T-helper 2 cell treated with Interferon-gamma antibody and Interleukin-4, amounts not matched to agents 5 μg/mL and 100 μg/mL, for 36 hours (primary cell): ENCODE measurements at places on chromosomes 6 and 20.

DNA sequence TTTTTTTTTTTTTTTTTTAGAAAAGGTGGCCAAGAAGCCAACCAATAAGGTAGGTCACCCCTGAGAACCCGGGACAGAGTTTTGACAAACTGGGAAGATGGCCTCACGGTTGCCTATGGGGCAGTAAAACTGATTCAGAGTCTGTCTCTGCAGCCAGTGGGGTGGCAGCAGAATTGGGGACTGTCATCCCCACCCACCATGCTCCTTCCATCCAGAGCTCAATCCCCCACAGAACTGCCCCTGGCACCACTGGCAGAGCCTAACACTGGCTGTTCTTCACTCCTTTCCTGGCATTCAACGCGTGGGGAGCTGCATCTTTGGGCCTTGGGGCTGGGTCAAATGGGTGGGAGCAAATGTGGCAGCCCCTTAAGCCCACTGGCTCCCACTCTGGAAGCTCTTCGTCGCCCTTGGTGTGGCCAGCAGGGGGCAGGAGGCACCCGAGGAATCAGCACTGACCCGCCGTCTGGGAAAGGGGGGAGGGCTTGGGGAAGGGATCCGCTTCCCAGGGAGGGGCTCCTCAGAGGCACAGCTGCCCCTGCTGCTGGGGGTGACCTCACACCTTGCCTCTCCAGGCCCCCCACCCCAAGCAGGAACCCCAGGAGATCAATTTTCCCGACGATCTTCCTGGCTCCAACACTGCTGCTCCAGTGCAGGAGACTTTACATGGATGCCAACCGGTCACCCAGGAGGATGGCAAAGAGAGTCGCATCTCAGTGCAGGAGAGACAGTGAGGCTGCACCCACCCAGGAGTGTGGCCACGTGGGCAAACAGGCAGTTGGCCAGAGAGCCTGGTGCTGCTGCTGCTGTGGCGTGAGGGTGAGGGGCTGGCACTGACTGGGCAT, 10.4 kb downstream of the CD40 start:
- H3K27me3 ChIP-seq, result peaks cover 15% of the 10 kb centered on the region
- no peak overlapping the region for H3K4me3 ChIP-seq
- H3K27ac ChIP-seq, result no peak overlapping the region
- peaks cover 2% of the 10 kb centered on the region for H3K4me1 ChIP-seq

GRCh38 chr6:152401978-152402377, 235.2 kb downstream of the SYNE1 start:
- no peaks in the 10 kb centered on the region for H3K4me1 ChIP-seq
- no peak overlapping the region for H3K4me3 ChIP-seq
- no peak overlapping the region for H3K27ac ChIP-seq
- no peaks in the 10 kb centered on the region for H3K27me3 ChIP-seq
- H3K36me3 ChIP-seq, result no peaks in the 10 kb centered on the region

- H3K4me1 ChIP-seq, result peaks cover 23% of the 10 kb centered on the region
- H3K27ac ChIP-seq, result no peak overlapping the region
- H3K4me3 ChIP-seq, result no peak overlapping the region
- no peaks in the 10 kb centered on the region for H3K27me3 ChIP-seq
- no peaks in the 10 kb centered on the region for H3K36me3 ChIP-seq
Observed at GRCh38 chr20:25199473-25200260, 4.2 kb downstream of the ENTPD6 start.

- DNase-seq, result no peak
- no peaks in the 10 kb centered on the region for H3K36me3 ChIP-seq
- H3K4me1 ChIP-seq, result no peaks in the 10 kb centered on the region
- H3K27me3 ChIP-seq, result no peaks in the 10 kb centered on the region
- H3K27ac ChIP-seq, result no peak overlapping the region
Observed at GRCh38 chr6:67501755-67502154, 1133.3 kb upstream of the ADGRB3 start.

DNA sequence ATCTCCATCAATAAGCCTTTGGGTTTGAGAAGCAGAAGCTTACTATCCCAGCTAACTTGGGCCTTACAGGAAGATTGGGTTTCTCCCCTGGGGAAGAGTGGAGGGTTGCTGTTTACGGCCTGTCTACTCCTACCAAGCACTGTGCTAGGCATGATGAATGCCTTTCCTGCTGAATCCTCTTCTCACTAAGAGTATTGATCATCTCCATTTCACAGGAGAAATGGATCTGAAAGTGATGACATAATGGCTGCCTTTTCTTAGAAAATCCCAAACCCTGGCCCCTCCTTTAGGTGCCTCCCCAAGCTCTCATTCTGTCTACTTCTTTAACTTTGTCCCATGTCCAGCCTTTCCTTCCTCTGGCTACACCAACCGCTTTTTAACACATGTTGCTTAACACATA, 66.1 kb downstream of the TSHZ2 start:
- no peak overlapping the region for H3K27ac ChIP-seq
- no peak for DNase-seq
- H3K4me1 ChIP-seq, result peaks cover 8% of the 10 kb centered on the region
- no peaks in the 10 kb centered on the region for H3K27me3 ChIP-seq
- no peaks in the 10 kb centered on the region for H3K36me3 ChIP-seq

DNA sequence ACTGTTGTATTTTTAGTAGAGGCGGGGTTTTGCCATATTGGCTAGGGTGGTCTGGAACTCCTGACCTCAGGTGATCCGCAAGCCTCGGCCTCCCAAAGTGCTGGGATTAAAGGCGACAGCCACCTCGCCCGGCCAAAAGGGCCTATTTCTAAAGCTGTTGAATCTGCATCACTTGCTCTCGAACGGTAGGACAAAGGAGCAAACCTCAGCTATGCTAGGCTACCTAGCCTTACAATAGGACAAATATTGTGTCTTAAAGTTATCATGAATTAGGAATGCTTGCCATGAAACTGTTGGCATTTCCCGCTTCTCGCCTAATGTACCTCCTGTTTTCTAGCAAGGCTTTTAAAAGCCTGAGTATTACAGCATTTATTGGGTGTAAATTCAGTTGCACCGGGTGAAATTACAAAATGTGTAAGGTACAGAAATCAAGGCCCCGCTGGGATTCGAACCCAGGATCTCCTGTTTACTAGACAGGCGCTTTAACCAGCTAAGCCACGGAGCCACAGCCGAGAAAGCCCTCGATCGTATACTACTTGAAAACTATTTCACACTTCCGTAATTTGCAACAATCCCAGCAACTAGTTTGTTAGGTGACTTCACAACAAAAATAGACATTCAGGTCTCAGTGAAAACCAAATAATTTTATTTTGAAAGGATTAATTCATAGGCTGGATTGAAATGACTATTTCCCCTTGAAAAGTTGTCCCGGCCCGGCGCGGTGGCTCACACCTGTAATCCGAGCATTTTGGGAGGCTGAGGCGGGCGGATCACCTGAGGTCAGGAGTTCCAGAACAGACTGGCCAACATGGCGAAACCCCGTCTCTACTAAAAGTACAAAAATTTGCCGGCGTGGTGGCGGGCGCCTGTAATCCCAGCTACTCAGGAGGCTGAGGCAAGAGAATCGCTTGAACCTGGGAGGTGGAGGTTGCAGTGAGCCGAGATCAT, 211.6 kb upstream of the ZNF184 start:
- H3K4me1 ChIP-seq, result peaks cover 30% of the 10 kb centered on the region
- peak; percentile 54 for DNase-seq
- H3K27ac ChIP-seq, result peak overlapping the region; percentile 45
- H3K27me3 ChIP-seq, result peaks cover 46% of the 10 kb centered on the region
- no peak overlapping the region for H3K4me3 ChIP-seq
- H3K36me3 ChIP-seq, result no peaks in the 10 kb centered on the region

- peaks cover 5% of the 10 kb centered on the region for H3K27me3 ChIP-seq
- no peak overlapping the region for H3K4me3 ChIP-seq
- no peak overlapping the region for H3K27ac ChIP-seq
Observed at GRCh38 chr6:137724495-137725211, 142.4 kb upstream of the TNFAIP3 start.

- no peak for DNase-seq
- no peak overlapping the region for H3K4me3 ChIP-seq
- no peaks in the 10 kb centered on the region for H3K36me3 ChIP-seq
- peaks cover 4% of the 10 kb centered on the region for H3K27me3 ChIP-seq
Observed at GRCh38 chr6:166555086-166555485, 31.4 kb downstream of the RAMACL start.

DNA sequence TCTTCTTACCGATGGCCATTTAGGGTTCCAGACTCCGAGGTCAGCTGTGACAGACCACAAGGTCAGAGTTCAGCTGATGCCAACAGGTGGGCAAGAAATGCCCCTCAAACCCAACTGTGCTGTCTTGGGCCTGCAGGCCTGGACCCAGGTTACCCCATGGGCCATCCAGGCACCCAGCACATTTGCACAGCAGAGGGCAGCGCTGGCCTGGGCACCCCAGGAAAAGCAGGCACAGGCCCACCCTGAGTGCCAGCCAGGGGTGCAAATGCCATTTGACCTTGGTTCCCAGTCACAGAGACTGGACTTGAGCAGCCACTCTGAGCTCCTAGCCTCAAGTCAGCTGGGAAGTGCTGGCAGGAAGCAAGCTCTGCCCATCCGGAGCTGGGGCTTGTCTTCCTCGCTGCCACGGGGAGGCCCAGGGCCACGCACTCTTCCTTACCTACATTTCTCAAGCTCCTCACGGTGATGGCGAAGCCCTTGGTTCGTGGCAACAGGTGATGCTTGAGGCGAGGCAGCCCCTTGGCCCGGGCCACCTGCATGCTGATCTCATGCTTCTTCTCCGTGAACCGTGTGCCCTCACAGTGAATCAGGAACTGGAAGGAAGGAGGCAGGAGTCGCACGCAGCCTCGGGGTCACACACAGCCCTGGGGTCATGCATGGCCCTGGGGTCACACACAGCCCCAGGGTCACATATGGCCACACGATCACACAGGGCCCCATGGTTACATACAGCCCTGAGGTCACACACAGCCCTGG, 120.8 kb downstream of the AGPAT4 start:
- H3K27me3 ChIP-seq, result no peaks in the 10 kb centered on the region
- no peaks in the 10 kb centered on the region for H3K4me1 ChIP-seq
- peaks cover 9% of the 10 kb centered on the region for H3K36me3 ChIP-seq
- no peak overlapping the region for H3K4me3 ChIP-seq
- H3K27ac ChIP-seq, result no peak overlapping the region

DNA sequence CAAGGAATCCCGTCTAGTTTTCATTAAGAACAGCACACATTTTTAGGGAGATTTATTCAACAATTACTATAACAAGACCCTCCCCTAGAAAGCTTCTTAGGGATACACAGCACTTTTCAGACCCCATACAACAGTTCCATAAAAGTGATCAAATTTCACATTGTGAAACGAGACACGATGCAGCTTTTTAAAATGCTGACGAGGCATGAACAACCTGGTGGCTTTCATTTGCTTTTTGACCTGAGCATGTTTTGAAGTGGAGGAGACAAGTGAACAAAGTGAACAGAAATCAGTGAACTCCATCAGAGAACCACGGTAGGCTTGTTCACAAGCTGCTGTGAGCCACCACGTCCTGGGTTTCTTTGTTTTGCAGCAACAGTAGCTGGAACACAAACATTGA, 112.2 kb downstream of the PCSK2 start:
- no peaks in the 10 kb centered on the region for H3K36me3 ChIP-seq
- no peak for DNase-seq

DNA sequence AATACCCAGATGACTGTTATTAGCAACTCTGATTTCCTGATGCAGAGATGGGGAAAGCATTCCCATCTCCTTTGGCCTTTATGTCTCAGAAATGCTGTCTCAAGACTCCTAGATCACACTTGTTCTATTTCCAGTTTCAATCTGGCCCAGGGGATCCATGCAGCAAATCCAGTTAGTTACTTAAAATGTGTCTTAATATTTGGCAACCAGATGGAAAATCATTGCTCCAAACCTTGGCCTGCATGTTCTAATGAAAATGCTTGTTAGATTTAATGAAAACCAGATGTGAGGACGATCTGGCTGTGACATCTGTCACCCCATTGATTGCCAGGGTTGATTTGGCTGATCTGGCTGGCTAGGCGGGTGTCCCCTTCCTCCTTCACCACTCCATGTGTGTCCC, 125.2 kb downstream of the TSHZ2 start:
- no peak overlapping the region for H3K4me3 ChIP-seq
- DNase-seq, result no peak
- no peaks in the 10 kb centered on the region for H3K36me3 ChIP-seq
- no peaks in the 10 kb centered on the region for H3K27me3 ChIP-seq
- H3K4me1 ChIP-seq, result no peaks in the 10 kb centered on the region
- no peak overlapping the region for H3K27ac ChIP-seq

- no peak for DNase-seq
- H3K27ac ChIP-seq, result no peak overlapping the region
- H3K4me1 ChIP-seq, result peaks cover 9% of the 10 kb centered on the region
- H3K36me3 ChIP-seq, result peaks cover 16% of the 10 kb centered on the region
- H3K4me3 ChIP-seq, result no peak overlapping the region
- H3K27me3 ChIP-seq, result no peaks in the 10 kb centered on the region
Observed at GRCh38 chr6:104768906-104769305, 90.8 kb downstream of the HACE1 start.

GRCh38 chr6:20279608-20280287, 67.5 kb upstream of the MBOAT1 start:
- peaks cover 5% of the 10 kb centered on the region for H3K36me3 ChIP-seq
- H3K27me3 ChIP-seq, result peaks cover 50% of the 10 kb centered on the region
- H3K4me1 ChIP-seq, result peaks cover 2% of the 10 kb centered on the region
- no peak overlapping the region for H3K27ac ChIP-seq
- no peak for DNase-seq
